ENCODE measurements at places on chromosomes 11 and 22.

GRCh38 chr11:83480251-83480650, 194.1 kb upstream of the CCDC90B start:
- DNase-seq: no peak

DNA sequence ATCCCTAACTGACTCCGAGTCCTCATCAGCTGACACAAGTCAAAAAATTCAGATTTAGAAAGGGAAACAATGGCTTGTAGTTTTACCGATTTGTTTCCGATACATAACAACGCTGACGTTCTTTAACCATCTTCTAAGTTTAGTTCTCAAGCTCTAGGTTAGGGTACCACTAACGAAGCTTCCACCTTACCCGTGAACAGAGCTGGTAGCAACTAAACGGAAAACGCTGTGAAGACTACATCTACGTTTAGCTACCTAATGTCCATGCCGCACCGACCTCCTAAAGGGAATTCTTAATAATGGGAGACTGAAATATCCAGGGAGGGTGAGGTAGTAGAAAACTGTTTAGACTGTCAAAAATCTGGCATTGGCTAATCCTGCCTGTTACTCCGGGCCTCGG, 1.0 kb downstream of the NUP98 start:
- DNase-seq: no peak

- DNase-seq: no peak
These were observed 3.8 kb downstream of the YAP1 start for GRCh38 chr11:102114032-102114431.

GRCh38 chr11:82560836-82561235, 172.8 kb downstream of the FAM181B start:
- no peak for DNase-seq

- no peak for DNase-seq
These were observed 2.5 kb downstream of the OVCH2 start for GRCh38 chr11:7703740-7704139.

- no peak for DNase-seq
These were observed at the start of gene MCAM for GRCh38 chr11:119316729-119317591. TSS of gene MCAM (minus strand) at chr11:119317130. CDS start at chr11:119317101, 29 bp downstream.

DNA sequence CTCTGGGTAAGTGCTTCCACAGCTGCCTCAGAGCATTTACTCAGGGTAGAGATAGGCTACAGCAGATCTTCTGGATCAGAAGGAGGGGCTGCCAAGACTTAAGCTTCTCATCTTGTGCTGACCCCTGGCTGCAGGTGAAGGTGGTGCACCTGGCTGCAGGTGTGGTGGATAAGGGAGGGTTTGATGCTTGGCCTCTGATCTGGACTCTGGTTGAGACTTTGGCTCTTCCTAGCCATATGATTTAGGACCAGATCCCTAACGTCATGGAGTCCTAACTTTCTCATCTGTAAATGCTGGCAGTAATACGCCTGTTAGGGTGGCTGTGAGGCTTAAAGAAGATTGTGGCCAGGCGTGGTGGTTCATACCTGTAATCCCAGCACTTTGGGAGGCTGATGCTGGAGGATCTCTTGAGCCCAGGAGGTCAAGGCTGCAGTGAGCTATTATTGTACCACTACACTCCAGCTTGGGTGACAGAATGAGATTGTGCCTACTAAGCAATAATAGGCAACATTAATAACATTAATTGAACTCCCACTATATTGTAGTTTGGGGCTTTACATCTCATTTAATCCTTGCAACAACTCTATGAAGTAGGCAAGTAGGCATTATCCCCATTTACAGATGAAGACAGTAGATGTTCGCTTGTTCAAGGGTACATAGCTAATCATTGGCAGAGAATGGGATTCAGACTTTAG, 10.7 kb downstream of the DTX4 start:
- no peak for DNase-seq

DNA sequence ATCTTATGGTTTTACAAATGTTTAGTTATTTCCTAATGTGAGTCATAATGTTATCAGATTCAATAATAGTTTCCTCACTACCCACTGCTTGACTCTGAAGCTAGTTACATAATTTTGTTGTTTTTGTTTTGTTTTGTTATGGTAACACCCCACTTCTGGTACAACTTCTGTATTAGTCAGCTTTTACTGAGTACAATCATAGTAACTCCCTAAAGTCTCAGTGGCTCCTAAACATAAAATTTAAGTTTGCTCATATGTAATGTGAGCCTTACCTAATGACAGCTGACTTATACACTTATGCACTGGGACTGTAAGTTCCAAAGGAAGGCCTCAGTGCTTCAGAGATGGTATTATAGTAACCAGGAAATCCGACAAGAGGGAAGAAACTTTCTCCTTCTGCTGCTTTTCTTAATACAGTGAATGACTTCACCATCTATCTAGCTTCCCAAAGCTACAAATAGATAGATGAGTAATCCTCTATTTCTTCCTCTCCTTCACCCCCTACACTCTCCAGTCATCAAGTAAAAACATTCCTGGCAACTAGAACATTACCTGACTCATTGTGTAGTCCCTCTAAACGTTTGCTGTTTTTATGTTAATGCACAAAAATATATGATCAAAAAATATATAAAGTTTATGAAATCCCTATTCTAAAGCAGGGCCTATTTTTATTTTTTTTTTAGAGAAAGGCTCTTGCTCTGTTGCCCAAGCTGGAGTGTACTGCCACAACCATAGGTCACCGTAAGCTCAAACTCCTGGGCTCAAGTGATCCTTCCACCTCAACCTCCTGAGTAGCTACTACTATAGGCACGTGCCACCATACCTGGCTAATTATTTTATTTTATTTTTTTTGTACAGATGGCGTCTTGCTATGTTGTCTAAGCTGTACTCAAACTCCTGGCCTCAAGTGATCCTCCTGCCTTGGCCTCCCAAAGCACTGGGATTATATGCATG, 563.0 kb downstream of the SOX6 start:
- DNase-seq: no peak

DNA sequence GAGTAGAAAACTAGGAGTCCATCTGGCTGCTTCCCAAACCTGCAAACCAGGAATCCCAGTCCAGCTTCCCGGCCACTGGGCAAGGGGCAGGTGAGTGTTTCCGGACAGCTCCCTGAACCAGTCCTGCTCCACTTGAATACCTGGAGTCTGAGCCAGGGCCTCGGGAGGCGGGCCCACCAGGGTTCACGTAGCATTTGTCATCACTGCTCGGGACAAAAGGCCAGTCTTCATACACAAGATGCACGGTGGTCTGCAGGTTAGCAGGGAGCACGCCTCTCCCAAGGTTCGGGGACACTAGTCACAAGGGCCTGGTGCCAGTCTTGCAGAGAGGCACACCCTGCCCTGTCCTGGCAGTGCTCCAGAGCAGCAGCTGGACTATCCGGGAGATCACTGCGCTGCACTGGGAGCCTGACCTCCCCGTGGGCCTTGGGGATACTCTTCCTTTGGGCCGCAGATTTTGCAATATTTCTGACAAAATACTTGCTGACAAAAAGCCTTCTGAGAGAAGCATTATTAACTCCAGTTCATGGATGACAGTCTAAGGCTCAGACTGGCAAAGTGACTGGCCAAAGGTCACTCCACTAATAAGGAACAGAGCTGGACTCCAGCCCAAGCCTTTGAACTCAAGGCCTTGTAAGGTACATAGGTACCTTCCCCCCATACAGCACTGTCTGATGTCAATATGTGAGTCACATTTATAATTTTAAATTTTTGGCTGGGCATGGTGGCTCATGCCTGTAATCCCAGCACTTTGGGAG, 25.1 kb downstream of the CD6 start:
- DNase-seq: no peak

DNA sequence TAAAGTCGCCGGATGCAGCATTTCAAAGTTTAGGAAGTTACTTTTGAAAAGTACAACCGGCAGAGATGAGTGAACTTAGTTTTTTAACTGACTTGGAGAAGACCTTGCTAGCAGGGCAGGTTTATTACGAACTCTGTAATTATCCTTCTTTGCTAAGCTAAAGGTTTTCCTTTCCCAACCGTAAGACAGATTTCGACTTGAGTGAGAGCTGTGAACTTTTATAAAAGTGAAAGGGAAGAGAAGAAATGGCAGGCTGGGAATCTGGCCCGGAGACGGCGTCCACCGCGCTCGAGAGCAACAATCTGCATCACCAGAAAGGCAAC, 659 bp upstream of the TEAD1 start:
- DNase-seq: no peak

- DNase-seq: no peak
These were observed 119.3 kb downstream of the ARFGAP2 start for GRCh38 chr11:47057365-47057764.

DNA sequence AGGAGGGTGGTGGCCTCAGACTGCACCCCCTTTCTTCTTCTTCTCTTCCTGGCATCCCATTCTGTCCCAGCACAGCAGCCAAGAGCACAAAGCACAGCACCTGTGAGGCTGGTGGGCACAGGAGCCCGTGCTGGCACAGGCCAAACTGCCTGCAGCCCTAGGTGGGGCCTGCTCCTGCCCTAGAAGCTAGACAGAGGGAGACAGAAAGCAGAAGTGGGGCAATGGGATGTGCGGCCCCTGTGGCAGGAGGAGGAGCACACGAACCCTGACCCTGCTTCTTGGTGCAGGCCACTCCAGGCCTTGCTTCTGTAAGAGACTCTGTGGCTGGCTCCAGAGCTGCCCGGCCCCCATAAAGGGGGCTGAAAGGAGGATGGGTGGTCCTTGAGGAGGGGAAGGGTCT, 3.9 kb upstream of the PTS start:
- DNase-seq: no peak

DNA sequence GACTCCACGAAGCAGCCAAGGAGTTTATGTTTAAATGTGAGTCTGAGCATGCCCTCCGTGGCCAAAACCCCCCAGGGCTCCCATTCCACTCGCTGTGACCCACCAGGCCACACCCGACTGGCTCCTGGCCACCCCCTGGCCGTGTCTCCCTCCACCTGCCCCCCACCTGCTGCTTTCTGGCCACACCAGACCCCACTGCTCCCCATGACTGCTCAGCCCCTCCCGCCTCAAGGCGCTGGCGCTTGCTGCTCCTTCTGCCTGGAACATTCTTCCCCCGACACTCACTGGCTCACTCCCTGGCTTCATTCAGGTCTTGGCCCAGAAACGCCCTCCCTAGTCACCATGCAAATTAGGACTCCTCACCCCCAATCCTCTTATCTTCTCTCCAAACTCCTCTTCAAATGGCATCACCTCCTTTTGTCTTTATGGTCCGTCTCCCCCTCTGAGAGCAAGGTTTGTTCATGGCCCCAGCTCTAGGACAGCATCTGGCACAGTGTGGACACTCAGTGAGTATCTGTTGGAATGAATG, 72.2 kb downstream of the EFCAB6 start:
- DNase-seq: no peak

- DNase-seq: no peak
These were observed 398 bp upstream of the CRACR2B start for GRCh38 chr11:827146-827896.

DNA sequence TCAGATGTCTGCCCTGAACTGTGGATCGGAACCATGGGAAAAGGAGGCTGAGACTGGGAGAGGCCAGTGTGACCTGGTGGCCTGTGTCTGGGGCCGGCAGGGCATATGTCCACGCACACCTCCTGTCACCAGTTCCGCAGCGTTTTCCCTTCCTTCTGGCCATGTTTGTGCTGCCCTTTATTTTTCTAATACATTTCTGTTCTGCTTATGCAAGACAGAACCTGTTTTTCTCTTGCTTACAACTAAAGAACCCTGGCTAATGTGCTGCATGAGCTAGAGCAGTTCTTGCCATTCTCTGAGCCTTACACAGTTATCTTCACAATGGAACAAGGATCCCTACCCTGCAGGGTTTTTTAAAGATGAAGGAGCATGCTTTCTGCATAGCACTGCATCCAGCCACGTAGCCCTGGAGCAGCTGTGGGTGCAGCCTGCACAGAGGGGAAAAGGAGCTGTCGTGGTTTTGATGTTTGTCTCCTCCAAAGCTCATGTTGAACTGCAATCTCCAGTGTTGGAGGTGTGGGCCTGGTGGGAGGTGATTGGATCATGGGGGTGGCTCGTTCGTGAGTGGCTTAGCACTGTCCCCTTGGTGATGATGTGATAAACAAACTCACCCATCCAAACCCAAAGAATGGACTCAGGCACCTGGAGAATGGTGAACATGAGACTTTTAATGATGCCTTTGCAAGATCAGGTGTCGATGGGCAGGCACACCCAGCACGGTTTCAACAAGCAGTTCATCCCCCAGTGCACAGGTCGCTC, 84.8 kb upstream of the SHANK2 start:
- DNase-seq: no peak

GRCh38 chr11:130737866-130738431, 178.3 kb downstream of the SNX19 start:
- peak; percentile 82 for DNase-seq

DNA sequence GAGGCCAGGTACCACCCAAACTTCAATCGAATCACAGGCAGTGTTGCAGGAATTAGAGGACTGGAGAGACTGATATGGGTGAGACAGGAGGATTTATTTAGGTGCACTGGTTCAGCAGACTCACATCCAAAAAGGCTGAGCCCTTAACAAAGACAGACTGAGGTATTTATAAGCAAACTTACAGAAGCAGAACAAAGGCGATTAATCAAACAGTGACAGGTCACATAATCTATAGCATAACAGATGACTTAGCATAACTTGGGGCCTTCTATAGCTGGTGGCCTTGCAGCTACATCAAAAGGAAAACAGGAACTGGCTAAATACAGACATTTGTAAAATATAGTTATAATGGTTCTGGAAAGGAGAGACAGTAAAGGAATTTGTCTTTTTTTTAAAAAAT, 2.1 kb downstream of the APOBEC3B start:
- no peak for DNase-seq

DNA sequence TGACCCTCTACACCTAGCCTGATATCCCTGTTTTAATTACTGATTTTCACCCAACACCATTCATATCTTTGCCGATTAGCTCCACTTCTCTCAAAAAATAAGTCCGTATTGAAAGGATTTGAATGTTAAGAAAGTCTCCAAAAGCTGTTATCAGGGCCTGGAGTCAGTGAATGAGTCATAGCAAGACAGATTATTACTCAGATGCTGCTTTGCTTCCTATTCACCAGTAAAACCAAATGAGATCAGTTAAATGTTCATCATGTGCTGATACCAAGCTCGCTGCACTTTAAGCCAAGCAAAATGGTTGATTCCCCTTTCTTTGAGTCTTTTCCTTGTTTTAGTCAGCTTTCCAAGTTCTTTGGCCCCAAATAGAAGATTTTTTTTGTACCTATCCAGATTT, 228.4 kb downstream of the FAT3 start:
- DNase-seq: no peak

DNA sequence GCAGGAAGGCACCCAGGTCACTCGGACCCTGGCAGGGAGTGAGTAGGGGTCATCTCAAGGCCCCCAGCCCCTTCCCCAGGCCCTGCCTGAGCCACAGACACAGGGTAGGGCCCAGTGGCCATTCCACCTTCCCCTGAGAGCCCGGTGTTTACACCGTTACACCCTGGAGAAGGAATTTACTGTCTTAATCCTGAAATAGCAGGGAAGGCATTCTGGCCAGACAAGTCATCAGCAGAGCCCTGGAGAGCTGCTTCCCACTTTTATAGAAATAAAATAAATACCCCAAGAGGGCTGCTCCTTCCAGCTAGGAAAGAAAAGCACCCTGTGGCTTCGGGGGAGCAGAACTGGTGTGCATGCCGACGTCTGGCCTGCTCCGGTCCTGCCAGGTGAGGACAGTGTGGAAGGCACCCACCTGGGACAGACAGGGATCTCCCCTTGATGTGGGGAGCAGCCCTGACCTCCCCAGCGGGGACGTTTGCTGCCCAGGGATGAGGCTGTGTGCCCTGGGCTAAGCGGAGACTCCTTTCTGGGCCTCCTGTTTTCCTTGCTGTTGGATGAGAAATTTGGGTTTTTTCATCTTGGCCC, 180.0 kb downstream of the MN1 start:
- no peak for DNase-seq

- DNase-seq: no peak
These were observed 7.2 kb downstream of the CCS start for GRCh38 chr11:66600219-66600618.

All from AG09319 (cell line).